ENCODE measurements at places on chromosomes 7 and 10. TPM values are rescaled to one million over a fixed set of nuclear protein-coding genes. Genes with fewer than 3 reads are reported as not detected.

The HOXA9 gene
- 0.55 TPM for polyA plus RNA-seq

The SLC39A12 gene
- polyA plus RNA-seq, result not detected

The HMX2 gene
- polyA plus RNA-seq, result not detected

The CYP3A5 gene
- not detected for polyA plus RNA-seq

The MUC3A gene
- not detected for polyA plus RNA-seq

The KCNH2 gene
- not detected for polyA plus RNA-seq
